ENCODE measurements at places on chromosomes 3 and 15.

GRCh38 chr3:64848822-64849221 lies 161.0 kb upstream of the ADAMTS9 start:
- DNase-seq = no peak

GRCh38 chr15:40050788-40051470 lies 11.9 kb upstream of the SRP14 start:
- DNase-seq = no peak

DNA sequence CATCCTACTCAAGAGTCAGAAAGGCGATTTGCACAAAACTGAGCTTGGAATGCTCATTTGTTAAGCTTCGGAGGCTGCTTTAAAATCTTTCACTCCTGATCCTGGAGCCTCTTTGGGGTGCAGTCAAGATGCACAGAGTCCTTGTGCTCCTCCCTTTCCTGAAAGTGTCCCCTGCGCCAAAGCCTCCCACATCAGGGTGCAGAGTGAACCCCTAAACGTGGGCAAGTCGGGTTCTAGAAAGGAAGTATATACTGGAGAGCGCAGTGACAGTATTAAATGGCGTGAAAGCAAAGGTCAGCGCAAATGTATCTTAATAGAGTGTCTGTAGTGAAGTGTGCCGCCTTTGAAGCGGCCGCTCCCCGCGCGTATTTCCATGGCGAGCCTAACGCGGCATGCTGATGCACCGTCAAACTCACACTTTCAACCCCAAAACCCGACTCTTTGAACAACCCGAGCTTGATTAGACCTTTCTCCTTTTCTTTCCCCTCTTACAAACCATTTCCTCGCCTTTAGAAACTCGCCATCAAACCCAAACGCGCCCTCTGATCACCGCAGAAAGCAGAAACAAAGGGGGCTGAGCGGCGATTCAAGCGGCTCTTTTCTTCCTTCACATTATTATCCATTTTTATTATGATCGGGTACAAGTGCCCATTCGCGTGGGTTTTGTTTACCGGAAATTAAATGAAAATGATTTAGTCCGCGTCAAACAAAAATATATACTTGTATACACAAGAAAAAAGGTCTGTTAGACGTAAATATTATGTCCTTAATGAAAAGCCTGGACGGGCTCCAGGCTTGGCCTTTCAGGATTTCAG lies 18.3 kb downstream of the ZIC4 start:
- no peak for DNase-seq

DNA sequence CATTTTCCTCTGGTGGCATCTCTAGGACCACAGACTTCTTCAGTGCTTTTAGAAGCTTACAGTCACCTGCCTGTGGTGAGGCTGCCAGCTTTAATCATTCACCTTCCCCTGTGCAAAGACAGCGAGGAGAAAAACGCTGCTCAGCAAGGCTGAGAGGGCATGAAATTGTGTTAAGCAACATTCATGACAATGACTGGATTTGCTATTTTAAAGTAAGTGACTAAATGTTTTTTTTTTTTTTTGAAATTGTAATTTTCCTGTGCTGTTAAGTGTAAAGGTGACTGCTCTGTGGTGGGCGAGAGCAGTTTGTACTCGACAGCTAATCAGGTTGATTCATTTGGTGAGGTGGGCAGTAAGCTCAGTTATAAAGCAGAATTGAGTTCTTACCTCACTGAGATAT lies 240.4 kb downstream of the NSUN3 start:
- no peak for DNase-seq

GRCh38 chr3:62293051-62293780 lies 80.1 kb downstream of the FEZF2 start:
- DNase-seq = no peak

GRCh38 chr3:58035524-58036255 lies 27.5 kb downstream of the FLNB start:
- DNase-seq = no peak

GRCh38 chr3:67650084-67650483 lies 4.3 kb downstream of the SUCLG2 start:
- DNase-seq = no peak

GRCh38 chr15:77710637-77711036 lies 77.9 kb upstream of the LINGO1 start:
- DNase-seq = no peak

DNA sequence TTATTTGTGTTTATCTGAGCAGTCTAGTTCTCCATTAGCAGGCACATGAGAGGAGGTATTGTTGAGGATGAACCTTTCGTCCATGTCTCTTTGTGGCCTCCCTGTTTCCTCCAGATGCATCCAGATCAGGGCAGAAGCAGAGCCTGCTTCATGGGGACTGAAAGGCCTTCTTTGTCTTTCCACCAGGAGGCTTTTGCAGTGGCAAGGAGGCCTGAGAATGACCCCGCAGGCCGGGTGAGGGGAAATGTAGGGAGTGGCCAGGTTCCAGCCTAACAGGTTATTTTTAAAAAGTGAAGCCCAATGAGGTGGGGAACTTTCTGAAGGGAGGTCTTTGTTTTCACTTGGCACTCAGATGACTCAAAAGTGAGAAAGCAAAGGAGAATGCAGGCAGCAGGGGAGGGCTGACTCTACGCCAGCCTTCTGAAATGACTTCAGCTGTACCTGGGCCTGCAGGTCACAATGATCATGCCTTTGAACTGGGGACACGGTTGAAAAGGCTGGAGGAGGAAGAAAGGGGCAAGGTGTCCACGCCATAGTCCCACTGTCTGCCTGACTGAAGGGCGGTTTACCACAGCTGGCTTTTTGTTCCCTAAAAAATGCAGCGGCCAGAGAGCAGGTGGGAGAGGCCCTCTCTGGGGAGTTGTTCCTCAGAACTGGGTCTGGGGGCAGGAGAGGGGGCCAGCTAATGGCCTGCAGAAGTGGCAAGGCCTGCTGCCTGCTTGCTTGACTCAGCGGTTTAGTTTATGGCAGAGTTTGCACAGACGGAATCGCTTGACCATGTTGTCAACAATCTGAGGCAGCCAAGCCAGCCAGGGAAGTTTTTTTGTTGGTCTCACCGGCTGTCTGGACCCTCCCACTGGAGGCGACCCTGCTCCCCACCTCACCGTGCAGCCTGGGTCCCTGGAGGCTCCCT lies 28.7 kb downstream of the CMTM7 start:
- DNase-seq = no peak

DNA sequence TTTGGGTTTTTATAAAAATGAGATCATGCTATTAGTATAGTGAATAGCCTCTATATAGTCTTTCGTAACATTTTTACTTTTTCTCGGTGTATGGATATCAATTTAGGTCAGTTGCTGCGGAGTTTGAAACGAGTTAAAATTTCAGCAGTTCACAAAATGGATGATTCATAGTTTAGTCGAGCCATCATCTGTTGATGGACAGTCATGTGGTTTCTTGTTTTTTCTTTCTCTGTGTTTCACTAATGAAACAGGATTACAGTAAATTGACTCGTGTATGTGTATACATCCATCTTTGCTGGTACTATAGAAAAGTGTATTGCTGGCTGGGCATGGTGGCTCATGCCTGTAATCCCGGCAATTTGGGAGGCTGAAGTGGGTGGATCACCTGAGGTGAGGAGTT lies 106.8 kb downstream of the IGF1R start:
- DNase-seq = no peak

DNA sequence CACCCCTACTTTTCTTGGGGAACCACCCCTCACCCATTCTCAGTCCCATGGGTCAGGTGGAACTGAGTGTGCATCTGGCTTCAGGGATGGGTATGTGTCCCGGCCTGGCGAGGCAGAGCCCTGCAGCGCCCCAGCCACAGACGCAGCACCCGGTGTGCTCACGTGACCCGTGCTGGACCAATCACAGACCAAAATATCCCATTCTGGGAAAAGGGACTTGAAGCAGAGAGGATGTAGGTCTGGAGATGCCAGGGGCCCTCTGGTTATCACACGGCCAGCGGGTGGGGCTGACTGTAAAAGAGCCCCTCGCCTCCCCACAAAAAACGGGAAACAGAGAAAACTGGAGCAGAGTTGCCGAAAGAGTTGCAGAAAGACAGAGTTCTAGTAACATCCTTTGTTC lies 138.0 kb upstream of the RAD18 start:
- no peak for DNase-seq

- DNase-seq = no peak
These were observed 96.6 kb downstream of the EFL1 start for GRCh38 chr15:82165948-82166376.

DNA sequence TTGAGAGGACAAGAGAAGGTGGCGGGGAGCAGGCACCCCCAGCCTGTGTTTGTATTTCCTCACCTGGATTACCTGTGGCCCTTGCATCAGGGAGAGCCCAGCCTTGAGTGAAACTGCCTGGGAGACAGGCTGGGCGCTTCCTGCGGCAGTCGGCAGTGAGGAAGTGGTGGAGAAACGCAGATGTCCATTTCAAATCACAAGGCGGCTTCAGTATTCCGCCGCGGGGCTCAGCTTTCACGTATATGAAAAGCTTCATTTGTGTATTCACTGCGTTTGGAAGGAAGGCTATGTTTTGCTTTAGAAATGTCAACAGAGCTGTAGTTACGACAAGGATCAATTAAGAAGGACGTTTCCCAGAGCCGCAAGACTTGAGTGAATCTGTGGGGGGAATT lies 167.4 kb upstream of the CTDSPL start:
- no peak for DNase-seq

- DNase-seq = peak; percentile 94
These were observed 642 bp downstream of the ZBTB11 start for GRCh38 chr3:101676216-101676764.

GRCh38 chr3:87828046-87828445 lies 230.8 kb downstream of the CGGBP1 start:
- no peak for DNase-seq

DNA sequence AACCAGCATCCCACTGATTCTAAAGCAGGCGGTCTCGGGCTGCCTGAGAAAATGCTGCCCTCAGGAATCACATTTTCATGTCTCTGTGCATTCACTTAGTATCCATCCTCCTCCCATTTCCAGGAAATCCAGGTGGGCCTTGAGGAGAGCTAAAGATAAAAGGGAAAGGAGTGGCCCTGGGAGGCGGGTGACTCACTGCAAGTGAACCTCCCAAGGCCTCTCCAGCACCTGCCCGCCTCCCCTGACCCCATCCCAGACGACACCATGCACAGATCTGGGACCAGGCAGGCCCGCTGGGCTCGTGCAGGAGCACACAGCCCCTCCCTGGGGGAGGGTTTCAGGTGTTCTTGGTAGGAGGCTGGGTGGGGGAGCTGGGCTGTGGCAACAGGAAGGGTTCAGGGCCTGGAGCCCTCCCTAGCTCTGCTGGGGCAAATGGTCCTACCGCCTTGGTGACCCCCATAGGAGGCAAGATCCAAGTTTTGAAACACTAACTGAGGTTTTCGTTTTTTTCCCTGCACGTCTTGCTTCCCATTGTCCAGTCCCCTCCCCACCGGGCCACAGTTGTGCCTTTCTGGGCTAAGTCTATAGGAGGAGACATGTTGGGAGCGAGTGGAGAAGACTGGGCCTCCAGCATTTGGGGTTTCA lies 22.2 kb downstream of the MELTF start:
- no peak for DNase-seq

DNA sequence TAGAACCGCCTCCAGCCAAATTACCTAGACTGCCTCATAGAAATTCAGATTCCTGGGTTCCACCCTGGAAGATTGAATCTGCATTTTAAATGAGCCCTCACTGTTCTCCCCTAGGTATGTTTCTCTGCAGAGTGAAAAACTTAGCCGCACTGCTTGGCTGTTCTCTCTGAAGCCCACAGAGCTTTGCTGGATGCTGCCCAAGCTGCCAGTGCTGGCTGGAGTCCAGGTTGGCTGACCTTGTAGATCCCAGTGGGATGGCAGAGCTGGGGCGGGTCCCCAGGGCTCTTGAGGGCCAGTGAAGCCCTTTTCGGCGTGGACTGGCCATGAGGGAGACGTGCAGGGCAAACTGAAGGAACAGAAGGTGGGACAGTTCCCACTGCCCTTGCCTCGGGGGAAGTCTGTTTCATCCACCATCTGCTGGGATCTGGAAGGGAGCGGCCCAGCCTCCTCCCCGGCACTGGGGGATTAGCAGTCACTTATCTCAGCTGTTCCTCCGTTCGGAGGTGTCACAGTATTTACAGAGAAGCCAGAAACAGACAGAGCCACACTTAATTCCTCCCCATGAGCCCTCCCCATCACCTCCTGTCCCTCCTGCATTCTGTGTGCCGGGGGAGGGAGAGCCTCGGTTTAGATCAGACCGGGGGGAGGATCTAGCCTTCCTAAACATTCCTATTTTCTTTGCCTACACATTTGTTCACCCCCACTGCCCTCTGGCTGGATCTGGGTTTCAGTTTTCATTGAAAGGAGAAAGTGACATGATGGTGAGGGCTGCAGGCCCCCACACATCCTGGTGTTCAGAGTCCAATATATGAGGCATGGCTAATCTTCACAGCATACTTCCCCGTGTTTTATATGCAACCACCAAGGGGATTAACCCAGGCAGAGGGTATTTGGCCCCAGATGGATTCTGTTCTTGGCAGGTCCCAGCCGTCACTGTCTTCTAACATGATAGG lies 4.1 kb upstream of the ACTC1 start:
- DNase-seq = no peak

DNA sequence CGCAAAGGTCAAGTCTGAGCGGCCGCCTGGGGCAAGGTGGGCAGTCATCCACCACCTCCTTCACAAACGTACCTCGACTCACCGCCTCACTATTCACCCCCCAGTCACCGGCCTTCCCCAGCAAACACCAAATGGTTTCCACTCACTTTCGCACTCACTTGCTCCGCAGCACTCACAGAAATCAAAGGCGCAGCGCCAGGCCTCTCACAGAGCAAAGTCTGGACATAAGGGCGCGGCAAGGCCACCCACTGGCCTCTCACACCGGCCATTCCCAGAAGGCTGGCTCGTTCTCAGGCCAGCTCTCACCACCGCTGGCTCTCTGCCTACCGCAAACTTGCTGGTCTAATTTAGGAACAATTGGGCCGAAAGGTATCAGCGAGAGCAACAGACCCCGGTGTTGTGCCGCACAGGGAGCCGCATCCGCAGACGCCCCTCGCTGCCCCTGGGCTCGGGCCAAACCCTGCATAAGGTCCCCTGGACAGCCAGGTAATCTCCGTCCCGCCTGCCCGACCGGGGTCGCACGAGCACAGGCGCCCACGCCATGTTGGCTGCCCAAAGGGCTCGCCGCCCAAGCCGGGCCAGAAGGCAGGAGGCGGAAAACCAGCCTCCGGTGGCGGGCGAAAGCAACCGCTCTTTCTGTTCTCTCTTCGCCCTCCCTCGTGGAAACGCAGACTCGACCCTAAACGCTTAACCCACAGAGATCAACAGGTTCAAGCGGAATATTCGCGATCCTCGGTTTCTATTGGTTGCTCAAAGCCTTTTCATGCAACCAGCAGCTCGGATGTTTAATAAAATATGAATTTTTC lies 2.9 kb downstream of the SHOX2 start:
- DNase-seq = no peak

- DNase-seq = no peak
These were observed 27.5 kb upstream of the DENND4A start for GRCh38 chr15:65819563-65819960.

DNA sequence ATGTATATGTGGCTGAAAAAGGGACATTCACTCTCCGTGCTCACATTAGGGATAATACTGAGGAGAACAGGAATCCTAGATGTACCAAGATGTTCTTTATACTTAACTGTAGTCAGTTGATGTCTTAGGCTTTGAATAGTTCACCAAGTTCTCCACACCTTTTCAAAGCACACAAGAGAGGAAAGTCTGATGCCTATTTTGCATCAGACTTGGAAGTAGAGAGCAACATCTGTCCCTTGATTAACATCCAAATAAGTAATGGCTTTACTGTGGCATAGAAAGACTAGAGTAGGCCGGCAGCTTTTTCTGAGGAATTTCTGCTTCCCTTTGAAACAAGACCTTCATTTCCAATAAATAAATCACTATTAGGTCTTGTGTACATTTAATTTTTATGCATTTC lies 34.0 kb downstream of the PIGB start:
- DNase-seq = no peak

GRCh38 chr3:9552252-9552999 lies 1.2 kb downstream of the LHFPL4 start:
- DNase-seq = peak; percentile 26

Data from stimulated activated CD8-positive, alpha-beta memory T cell treated with anti-CD3 and anti-CD28 coated beads, Interleukin-2, amount 100 ng/mL, for 48 hours (primary cell).